ENCODE measurements at places on chromosomes 7 and 10.

GRCh38 chr10:94496010-94496409 lies 49.6 kb upstream of the HELLS start:
- no peak for DNase-seq

DNA sequence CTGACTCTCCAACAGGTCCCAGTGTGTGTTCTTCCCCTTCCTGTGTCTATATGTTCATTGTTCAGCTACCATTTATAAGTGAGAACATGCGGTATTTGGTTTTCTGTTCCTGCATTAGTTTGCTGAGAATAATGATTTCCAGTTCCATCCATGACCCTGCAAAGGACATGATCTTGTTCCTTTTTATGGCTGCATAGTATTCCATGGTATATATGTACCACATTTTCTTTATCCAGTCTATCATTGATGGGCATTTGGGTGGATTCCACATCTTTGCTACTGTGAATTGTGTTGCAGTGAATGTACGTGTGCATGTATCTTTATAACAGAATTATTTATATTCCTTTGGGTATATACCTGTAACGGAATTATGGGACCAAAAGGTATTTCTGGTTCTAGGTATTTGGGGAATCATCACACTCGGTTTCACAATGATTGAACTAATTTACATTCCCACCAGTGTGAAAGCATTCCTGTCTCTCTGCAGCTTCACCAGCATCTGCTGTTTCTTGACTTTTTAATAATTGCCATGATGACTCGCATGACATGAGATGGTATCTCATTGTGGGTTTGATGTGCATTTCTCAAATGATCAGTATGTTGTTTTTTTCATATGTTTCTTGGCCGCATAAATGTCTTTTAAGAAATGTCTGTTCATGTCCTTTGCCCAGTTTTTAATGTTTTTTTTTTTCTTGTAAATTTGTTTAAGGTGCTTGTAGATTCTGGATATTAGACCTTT lies 60.2 kb downstream of the LSMEM1 start:
- DNase-seq = no peak

DNA sequence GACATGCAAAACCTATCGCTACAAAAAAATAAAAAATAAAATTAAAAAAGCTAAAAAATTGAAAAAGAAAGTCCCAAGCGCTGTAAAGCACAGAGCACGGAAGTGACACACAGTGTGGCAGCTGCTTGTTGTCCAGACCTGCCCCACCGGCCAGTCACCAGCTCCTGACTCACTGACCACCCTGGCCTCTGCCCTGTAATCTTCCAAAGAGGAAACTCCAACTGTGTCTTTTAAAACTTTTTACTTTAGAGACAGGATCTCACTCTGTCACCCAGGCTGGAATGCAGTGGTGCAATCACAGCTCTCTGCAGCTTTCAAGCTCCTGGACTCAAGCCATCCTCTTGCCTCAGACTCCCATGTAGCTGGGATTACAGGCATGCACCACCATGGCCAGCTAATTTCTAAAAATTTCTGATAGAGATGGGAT lies 23.6 kb downstream of the GNA12 start:
- no peak for DNase-seq

DNA sequence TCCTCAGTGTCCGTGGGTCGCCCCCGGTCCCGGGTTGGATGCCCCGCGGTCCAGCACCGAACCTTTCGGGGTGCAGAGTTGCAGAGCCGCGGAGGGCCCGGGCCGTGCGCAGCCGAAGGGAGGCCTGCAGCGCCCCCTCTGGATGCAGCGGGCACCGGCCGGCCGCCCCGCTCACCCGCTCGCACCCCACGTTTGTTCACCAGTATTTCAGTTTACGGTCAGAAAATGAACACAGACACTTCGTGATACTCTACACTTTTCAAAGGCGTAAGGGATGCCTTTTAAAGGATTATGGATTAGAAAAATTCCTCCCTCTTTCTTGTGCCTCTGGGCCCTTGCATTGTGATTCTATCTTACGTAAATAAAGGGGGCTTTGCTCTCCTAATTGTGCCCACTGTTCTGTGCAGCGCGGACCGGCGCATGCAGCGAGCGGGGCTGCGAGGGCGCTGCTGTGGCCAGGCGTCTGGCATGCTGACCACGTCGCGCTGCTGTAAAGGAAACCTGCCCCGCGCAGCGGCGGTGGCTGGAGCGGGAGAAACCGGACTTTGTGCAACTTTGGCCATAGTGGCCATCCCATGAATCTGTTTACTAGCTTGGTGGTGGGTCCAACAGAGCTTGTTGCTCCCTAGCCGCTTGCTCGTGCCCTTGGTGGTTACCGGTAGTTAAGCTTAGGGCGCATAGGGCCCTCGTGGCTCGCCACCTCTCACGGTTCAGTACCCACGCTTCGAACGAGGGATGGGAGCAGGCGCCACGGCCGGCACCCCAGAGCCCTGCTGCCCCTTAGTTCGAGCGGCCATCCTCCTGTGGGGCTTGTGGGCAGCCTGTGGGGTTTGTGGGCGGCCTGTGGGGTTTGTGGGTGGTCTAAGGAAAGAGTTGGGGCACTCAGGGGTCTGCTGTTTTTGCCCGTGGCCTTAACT lies 739 bp upstream of the MEST start:
- no peak for DNase-seq

- no peak for DNase-seq
Measured at GRCh38 chr7:131563918-131564317, 7.5 kb upstream of the PODXL start.

GRCh38 chr7:141210862-141211261 lies 137.0 kb downstream of the TMEM178B start:
- no peak for DNase-seq

- DNase-seq = no peak
Measured at GRCh38 chr7:79531905-79532664, 78.6 kb upstream of the MAGI2 start.

- no peak for DNase-seq
Measured at GRCh38 chr7:131335639-131336381, 8.1 kb downstream of the MKLN1 start.

- DNase-seq = no peak
Measured at GRCh38 chr10:82680608-82681007, 805.6 kb downstream of the NRG3 start.

Measured in NCI-H1436 (cell line).